ENCODE measurements at places on chromosomes 6 and 20. TPM values are rescaled to one million over a fixed set of nuclear protein-coding genes. Genes with fewer than 3 reads are reported as not detected.

MCCD1 gene
- polyA plus RNA-seq: not detected

- H3K27ac ChIP-seq: no peak overlapping the region
- no peaks in the 10 kb centered on the region for H3K36me3 ChIP-seq
Observed at GRCh38 chr6:119736296-119737021, 386.9 kb upstream of the MAN1A1 start.

DEFB132 gene
- polyA plus RNA-seq: not detected

GRCh38 chr20:45538209-45538799, 978 bp downstream of the WFDC6 start:
- no peaks in the 10 kb centered on the region for H3K4me1 ChIP-seq
- no peaks in the 10 kb centered on the region for H3K36me3 ChIP-seq
- peaks cover 10% of the 10 kb centered on the region for H3K27me3 ChIP-seq
- H3K4me3 ChIP-seq: no peak overlapping the region
- no peak overlapping the region for H3K27ac ChIP-seq

DNA sequence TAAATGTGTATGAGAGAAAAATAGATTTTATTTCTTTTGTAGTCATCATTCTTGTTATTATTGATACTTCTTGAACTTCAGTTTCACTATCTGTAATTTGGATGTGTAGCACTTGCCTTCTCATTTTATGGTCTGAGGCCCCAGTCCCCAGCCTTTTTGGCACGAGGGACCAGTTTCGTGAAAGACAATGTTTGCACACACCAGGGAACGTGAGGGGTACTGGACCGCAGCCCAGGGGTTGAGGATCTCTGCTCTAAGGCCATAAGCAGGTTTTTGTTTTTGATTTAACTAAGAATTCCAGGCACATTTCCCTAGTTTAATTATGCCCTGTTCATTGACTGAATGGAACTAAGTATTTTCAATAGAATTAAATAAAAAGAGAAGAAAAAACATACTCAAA, 261.5 kb downstream of the BMP2 start:
- H3K4me3 ChIP-seq: no peak overlapping the region
- no peaks in the 10 kb centered on the region for H3K4me1 ChIP-seq
- H3K36me3 ChIP-seq: no peaks in the 10 kb centered on the region
- no peak overlapping the region for H3K27ac ChIP-seq
- no peak for DNase-seq

DNA sequence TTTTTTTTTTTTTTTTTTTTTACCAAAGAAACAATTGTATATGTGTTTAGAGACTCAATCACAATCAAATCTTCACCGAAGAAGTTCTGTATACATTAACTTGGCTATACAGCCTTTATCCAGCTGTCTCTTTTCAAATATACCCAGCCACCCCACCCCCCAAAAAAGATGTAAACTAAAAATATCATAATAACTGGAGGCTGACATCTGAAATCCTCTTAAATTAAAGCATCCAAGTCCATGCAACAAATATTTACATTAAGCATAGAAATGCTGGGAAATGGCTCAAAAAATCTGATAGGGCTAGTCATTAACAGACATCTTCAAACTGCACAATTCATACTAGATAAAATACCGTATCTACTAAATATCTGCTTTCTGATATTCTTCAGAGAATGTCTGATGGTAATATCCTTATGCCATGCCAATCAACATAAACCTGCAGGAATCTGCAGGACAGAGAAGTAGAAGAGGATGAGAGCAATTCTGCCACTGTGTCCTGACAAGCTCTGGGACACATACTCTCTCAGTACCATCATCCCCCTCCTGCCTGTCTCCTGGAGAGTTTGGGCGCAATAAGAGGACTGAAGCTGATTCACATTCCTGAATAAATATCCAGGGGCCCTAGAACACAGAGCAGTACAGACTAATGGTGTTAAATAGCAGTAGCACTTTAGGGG, 152.4 kb downstream of the KIF6 start:
- H3K27ac ChIP-seq: no peak overlapping the region
- no peak overlapping the region for H3K4me3 ChIP-seq
- H3K36me3 ChIP-seq: no peaks in the 10 kb centered on the region
- H3K4me1 ChIP-seq: no peaks in the 10 kb centered on the region
- no peaks in the 10 kb centered on the region for H3K27me3 ChIP-seq
- no peak for DNase-seq

- peaks cover 3% of the 10 kb centered on the region for H3K36me3 ChIP-seq
- DNase-seq: no peak
- no peak overlapping the region for H3K4me3 ChIP-seq
Observed at GRCh38 chr6:41122373-41122772, 31.8 kb downstream of the TREML1 start.

DNA sequence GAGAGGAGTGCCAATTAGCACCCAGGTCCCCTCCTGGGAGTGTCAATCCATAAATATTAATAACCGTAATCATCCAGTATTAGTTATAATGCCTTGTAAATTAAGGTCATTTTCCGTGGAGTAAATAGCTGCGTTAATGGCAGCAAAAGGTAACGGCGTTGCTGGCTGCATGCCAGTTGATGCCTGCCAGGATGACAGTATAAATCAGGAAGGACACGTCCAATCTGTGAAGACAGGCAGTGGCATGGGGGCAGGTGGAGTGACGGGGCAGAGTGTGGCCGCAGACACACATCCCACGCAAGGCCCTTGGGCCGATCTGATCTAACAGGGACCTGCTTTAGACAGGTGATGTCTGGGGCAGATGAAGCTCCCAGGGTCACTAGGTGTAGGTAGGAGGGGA, 49.1 kb downstream of the KCNB1 start:
- H3K36me3 ChIP-seq: no peaks in the 10 kb centered on the region
- no peak overlapping the region for H3K4me3 ChIP-seq
- DNase-seq: no peak
- no peaks in the 10 kb centered on the region for H3K4me1 ChIP-seq

LST1 gene
- 19.8 TPM for polyA plus RNA-seq

SPATA25 gene
- 17.3 TPM for polyA plus RNA-seq

RFX6 gene
- polyA plus RNA-seq: 8.6 TPM

- H3K27me3 ChIP-seq: no peaks in the 10 kb centered on the region
- H3K4me3 ChIP-seq: no peak overlapping the region
- peak overlapping the region; percentile 39 for H3K27ac ChIP-seq
- H3K36me3 ChIP-seq: no peaks in the 10 kb centered on the region
Observed at GRCh38 chr20:44460795-44461141, 14.9 kb upstream of the TTPAL start.

GRCh38 chr20:64236137-64237088, 19.1 kb upstream of the PCMTD2 start:
- H3K36me3 ChIP-seq: no peaks in the 10 kb centered on the region
- no peaks in the 10 kb centered on the region for H3K27me3 ChIP-seq
- peak; percentile 56 for DNase-seq

SEC23B gene
- 33.5 TPM for polyA plus RNA-seq

MTFR2 gene
- 2.4 TPM for polyA plus RNA-seq

DNA sequence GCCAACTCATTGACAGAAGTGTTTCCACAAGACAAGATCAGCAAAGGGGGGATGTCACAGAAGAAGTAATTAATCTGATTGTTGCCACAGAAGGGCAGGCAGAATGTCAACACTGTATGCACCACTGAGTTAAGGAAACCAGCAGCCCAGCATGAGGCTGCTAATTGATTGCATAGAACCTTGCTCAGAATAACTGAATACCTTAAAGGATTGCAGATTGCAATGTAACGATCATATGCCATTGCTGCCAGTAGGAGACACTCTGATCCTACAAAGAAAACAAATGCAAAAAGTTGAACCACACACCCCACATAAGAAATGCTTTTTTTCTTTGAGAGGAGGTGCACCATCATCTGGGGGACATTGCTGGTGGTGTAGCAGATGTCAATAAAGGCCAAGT, 13.1 kb downstream of the OR5V1 start:
- no peaks in the 10 kb centered on the region for H3K4me1 ChIP-seq
- no peak overlapping the region for H3K4me3 ChIP-seq
- no peak for DNase-seq
- no peak overlapping the region for H3K27ac ChIP-seq

DNA sequence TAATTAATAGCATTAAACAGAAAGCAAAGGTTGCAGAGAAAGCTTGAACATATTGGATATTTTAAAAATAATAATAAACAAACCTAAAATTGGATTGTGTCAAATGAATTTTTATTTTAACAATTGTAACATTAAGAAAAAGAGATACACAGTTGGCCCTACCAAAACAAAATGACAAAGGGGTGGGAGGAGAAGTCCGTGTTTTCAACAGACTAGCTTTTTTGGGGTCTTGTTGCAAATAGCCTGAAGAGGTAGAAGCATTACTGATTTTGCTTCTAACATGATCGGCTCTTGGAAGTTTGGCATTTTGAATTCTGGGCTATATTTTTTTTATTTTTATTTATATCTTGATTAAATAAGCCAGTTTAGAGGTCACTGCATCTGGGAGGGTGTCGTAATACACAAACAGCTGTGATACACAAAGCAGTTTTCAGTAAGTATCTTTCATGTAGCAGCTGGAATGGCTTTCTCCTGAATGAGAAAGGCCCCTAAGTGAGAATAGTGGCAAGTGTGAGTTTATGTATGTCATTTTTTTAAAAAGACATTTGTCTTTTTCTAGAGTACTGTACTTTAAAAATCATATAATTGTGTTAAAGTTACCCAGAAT, 85.5 kb upstream of the ZNF217 start:
- no peak for DNase-seq
- H3K27me3 ChIP-seq: no peaks in the 10 kb centered on the region
- peaks cover 9% of the 10 kb centered on the region for H3K4me1 ChIP-seq
- no peaks in the 10 kb centered on the region for H3K36me3 ChIP-seq
- no peak overlapping the region for H3K4me3 ChIP-seq

DNA sequence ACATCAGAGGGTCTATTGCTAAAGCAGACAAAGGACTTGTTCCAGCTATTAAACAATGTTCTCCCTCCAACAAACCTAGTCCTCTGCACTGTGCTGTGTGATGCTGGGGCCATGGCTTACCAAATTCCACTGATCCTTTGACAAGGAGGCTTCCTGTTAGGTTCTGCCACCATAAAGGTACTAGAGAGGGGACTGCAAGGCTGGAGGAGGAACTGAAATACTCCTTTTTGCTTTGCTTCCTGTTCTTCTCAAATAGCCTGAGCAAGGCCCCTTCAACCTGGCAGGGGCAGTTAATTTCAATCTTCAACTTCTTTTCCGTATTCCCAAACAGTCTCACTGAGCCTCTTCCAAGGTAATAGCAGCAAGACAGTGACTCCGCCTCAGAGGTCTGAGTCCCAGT, 286.4 kb upstream of the IRAK1BP1 start:
- no peaks in the 10 kb centered on the region for H3K36me3 ChIP-seq
- no peaks in the 10 kb centered on the region for H3K4me1 ChIP-seq

Data from large intestine (tissue), 12 donors.